ENCODE measurements at places on chromosomes 2 and 18.

- DNase-seq: no peak
Measured at GRCh38 chr2:5227062-5227699, 465.0 kb upstream of the SOX11 start.

DNA sequence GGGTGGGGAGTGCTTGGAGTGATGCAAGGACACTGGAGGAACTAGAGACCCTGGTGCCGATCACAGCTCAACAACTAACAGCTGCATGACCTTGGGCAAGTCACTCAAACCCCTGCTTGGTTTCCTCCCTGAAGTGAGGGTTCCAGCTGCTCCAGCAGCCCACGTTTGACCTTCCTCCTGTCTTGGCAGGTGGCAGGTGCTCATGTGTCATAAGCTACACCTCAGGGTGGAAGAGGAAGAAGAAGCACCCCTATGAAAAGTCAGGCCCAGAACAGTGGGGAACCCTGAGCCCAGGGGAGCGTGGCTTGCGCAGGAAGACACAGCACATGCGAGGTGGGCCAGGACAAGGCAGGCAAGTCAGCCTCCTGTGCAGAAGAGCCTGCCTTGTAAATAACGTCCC, 42.4 kb downstream of the MRPL35 start:
- DNase-seq: no peak

- DNase-seq: no peak
Measured at GRCh38 chr2:31079665-31080064, 58.6 kb downstream of the GALNT14 start.

DNA sequence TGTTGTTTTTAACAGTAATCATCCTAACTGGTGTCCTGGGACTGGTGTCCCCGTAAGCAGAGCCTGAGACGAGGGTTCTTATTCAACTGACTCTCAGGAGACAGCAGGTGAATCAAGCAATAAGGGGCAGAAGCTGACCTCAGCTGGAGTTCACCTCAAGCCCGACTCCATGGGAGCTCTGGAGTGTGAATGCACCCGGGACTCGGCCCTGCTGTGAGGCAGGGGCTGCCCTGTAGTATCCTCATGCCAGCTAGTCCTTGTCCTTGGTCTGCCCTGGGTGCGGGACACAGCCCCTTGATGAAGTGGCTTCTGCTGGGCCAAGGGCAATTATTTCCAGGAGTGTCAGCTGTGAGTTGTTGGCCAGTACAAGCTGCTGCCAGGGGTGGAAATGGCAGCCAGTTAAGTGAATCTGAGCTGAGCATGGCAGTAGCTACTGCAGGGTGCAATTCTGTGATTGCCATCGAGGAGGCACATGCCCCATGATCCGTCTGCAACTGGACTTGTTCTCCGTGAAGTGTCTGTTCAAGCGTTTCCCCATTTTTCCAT, 54.9 kb upstream of the OTOS start:
- DNase-seq: no peak

GRCh38 chr2:211690736-211691135, 847.9 kb downstream of the ERBB4 start:
- no peak for DNase-seq

DNA sequence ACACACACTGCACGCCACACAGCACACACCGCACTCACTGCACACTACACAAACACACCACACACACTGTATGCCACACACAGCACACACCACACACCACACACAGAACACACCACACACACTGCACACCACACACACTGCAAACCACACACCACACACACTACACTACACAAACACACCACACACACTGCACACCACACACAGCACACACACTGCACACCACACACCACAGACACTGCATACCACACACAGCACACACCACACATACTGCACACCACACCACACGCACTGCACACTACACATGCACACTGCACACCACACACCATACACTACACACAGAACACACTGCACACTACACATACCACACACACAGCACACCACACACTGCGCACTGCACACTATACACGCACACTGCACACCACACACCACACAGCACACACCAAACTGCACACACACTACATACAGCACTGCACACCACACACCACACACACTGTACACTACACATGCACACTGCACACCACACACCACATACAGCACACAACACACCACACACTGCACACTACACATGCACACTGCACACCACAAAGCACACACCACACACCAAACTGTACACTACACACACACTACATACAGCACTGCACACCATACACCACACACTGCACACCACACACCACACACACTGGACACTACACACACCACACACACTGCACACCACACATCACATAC, 59.6 kb downstream of the ASB1 start:
- DNase-seq: no peak

GRCh38 chr2:107002735-107003134, 116.8 kb upstream of the ST6GAL2 start:
- DNase-seq: no peak

- DNase-seq: no peak
Measured at GRCh38 chr2:44119878-44120277, 48.8 kb upstream of the PPM1B start.

DNA sequence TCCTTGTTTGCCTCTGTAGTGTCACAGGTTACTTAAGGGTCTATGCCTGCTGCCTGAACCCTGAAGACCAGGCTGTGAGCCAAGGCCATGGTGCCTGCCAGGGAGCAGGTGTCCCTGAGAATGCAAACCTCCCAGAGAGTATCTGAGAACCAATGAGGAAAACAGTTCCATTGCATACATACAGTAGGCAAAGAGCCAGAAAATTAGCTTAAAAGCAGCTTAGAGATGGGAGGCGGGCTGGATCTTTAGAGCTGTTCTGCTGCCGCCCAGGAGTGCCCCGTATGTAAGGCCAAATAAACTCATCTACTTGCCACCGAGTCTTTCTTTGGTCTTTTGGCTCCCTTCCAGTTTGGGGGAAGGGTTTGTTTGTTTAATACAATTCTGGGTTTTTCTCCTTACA, 327.9 kb downstream of the CLIP4 start:
- DNase-seq: no peak

- peak; percentile 65 for DNase-seq
Measured at GRCh38 chr2:234494361-234495250, 2.3 kb downstream of the ARL4C start.
